Stomach (tissue), 19 donors: ENCODE measurements at places on chromosomes 2 and 18. TPM values are rescaled to one million over a fixed set of nuclear protein-coding genes. Genes with fewer than 3 reads are reported as not detected.

- H3K27me3 ChIP-seq = no peaks in the 10 kb centered on the region
- H3K36me3 ChIP-seq = peaks cover 33% of the 10 kb centered on the region
- no peak overlapping the region for H3K27ac ChIP-seq
- no peak overlapping the region for H3K4me3 ChIP-seq
- H3K4me1 ChIP-seq = no peaks in the 10 kb centered on the region
Measured at GRCh38 chr18:54181856-54182602, 42.4 kb downstream of the MBD2 start.

DNA sequence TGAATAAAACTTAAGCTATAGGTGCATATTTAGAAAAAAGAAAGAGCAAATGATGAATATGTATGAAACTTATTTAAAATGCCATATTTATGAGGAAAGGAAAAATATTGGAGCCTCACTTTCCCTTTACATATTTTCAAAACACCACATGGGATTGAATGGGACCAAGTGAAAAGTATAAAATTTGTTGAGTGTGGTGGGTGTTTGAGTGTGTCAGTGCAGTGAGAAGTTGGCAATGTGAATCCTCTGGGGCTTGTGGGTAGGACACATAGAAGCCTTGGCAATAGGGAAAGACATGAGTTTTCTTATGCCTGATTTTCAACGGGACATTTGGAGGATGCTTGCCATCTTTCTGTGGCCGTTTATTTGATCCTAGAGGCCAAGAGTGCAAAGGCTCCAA lies 502.2 kb upstream of the CELF4 start:
- H3K27me3 ChIP-seq = no peaks in the 10 kb centered on the region
- no peak overlapping the region for H3K4me3 ChIP-seq
- no peaks in the 10 kb centered on the region for H3K4me1 ChIP-seq
- no peak for DNase-seq
- no peaks in the 10 kb centered on the region for H3K36me3 ChIP-seq

GRCh38 chr2:193810533-193810932 lies 1615.8 kb upstream of the TMEFF2 start:
- H3K27ac ChIP-seq = no peak overlapping the region
- H3K4me3 ChIP-seq = no peak overlapping the region
- no peaks in the 10 kb centered on the region for H3K27me3 ChIP-seq
- DNase-seq = no peak

The EIF2AK2 gene
- total RNA-seq = 55.3 TPM

The CSRNP3 gene
- total RNA-seq = not detected

- peaks cover 33% of the 10 kb centered on the region for H3K27me3 ChIP-seq
- H3K36me3 ChIP-seq = no peaks in the 10 kb centered on the region
- H3K27ac ChIP-seq = no peak overlapping the region
- no peak for DNase-seq
- H3K4me1 ChIP-seq = peaks cover 14% of the 10 kb centered on the region
- peak overlapping the region; percentile 69 for H3K4me3 ChIP-seq
Measured at GRCh38 chr2:31137211-31138036, 816 bp downstream of the GALNT14 start.
